ENCODE measurements at places on chromosomes 11 and 22. TPM values are rescaled to one million over a fixed set of nuclear protein-coding genes. Genes with fewer than 3 reads are reported as not detected.

The KRTAP5-8 gene
- total RNA-seq, result not detected

The RIMBP3B gene
- total RNA-seq, result not detected

The NAALAD2 gene
- total RNA-seq, result 0.27 TPM

The PIWIL4 gene
- total RNA-seq, result 17.2 TPM

The TANGO2 gene
- total RNA-seq, result 40.1 TPM

- DNase-seq, result no peak
These were observed 97.1 kb downstream of the CD44 start for GRCh38 chr11:35235936-35236666.

- DNase-seq, result peak; percentile 82
These were observed 67.1 kb upstream of the WNT7B start for GRCh38 chr22:46043816-46044620.

- DNase-seq, result no peak
These were observed 77.5 kb upstream of the PHOX2A start for GRCh38 chr11:72321381-72321996.

GRCh38 chr22:30204742-30205111 is 41.8 kb downstream of the LIF start:
- DNase-seq, result peak; percentile 56

- no peak for DNase-seq
These were observed 897.2 kb downstream of the TBC1D22A start for GRCh38 chr22:47659467-47660223.

DNA sequence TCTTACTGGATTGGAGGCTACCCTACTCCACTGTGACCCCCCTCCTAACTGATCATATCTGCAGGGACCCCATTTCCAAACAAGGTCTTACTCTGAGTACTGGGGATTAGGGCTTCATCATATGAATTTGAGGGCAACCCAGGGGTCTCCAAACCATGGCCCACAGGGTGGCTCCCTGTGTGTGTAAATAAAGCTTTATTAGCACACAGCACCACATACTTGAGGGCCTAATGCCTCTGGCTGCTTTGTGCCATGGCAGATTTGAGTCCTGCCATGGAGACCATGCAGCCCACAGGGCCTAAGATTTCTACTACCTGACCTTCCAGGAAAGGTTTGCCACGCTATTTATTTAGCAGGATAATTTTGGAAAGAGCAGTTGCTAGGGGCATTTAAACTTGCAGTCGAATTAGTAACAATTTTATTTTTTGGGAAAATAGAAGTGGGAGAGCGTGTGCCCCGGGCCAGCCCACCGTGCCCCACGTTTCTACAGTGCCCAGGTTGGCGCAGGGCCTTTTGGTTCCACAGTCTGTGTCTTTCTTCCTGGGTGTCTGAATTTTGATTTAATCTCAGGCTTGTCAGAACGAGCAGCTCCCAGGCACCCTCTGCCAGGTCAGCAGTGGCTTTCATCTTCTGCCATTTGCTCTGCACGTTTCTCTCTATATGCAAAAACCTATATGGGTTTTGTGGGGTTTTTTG is 92.3 kb downstream of the KCNQ1 start:
- no peak for DNase-seq
